ENCODE measurements at places on chromosomes 5 and 9. TPM values are rescaled to one million over a fixed set of nuclear protein-coding genes. Genes with fewer than 3 reads are reported as not detected.

LEAP2 gene
- 1.8 TPM for total RNA-seq

ASPN gene
- not detected for total RNA-seq

PCDHB3 gene
- total RNA-seq = 0.14 TPM

HAND1 gene
- total RNA-seq = not detected

IPO11 gene
- total RNA-seq = 18.0 TPM

ZNF883 gene
- not detected for total RNA-seq

SEPTIN8 gene
- 30.0 TPM for total RNA-seq

CD74 gene
- total RNA-seq = not detected

GRCh38 chr5:42636425-42636824 lies 120.2 kb upstream of the CCDC152 start:
- peak; percentile 5 for DNase-seq

DNA sequence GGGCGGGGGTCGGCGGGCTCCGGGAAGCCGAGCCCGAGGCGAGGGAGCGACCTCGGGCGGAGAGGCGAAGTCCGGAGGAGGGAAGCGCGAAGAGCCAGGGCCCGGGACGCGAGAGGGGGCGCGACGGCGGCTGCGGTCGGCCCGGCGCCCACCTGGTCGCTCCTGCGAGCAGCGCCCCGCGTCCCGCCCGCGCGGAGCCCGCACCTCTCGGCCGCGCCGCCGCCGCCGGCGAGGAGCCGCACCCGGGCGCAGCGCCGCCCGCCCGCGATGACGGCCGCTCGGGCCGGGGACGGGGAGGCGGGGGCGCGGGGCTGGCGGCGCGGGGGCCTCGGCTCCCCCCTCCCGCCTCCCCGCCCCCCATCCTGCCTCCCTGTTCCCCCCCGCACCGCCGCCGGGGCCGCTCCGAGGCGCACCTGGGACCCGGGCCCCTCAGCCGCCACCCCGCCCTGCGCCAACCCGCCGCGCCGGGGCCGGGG lies 2.6 kb downstream of the NR5A1 start:
- no peak for DNase-seq

DNA sequence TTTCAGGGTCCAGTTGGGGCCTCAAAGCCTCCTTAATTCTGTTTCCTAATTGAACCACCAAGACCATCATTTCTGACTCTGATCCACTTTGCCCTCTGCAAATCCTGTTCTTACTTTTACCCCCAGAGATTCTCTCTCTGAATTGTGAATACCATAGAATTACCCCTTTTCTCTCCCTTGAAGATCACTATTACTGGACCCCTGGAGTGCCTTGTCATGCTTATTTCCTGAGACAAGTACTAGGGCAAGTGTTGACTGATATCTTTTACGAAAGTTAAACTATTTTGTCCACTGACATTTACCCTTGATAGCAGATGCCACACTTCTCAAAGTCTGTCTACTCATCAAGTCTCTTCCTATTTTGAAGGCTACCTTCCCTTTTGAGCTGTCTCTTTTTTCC lies 246.9 kb upstream of the PTGER4 start:
- no peak for DNase-seq

- DNase-seq = no peak
Measured at GRCh38 chr5:79111387-79111959, at the start of gene BHMT. BHMT (plus strand) TSS chr5:79111809; CDS start chr5:79111886, 77 bp downstream.

GRCh38 chr5:172785429-172786088 lies 14.6 kb upstream of the DUSP1 start:
- no peak for DNase-seq

GRCh38 chr5:107661650-107662044 lies 9.1 kb downstream of the EFNA5 start:
- DNase-seq = no peak

DNA sequence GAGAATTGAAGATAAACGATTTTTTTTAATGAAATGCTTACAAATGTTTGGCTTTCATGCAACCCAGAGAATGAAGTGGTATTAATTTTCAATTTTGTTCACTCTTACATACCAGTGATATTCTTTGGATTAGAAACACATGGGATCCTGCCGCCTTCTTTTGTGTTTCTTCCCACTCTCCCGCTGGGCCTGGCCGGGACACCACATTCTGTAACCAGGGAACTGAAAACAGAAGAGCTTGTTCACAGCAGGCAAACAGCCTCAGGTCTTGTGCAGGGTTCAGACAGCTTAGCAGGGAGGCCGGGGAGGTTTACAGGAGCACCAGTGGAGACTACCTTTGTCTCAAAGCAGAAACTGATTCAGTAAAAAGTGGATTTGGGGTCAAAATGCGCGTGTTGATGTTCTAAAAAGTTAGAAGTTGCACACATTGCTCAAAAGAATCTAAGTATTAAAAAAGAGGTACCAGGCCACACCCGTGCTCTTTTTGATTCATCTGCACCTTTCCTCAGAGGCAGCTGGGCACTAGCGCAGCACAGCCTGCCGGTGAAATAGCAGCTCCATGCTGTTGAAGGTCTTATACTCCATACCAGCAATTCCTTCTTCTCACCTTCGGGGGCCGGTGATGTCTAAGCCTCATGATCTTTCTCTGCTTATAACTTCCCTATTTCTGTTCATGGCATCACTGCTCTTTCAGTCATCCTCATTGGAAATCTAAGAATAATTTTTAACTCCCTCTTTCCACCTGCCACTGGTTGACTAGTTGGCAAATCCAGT lies 67.1 kb downstream of the GRAMD2B start:
- no peak for DNase-seq

GRCh38 chr5:132764671-132765238 lies 12.3 kb downstream of the SEPTIN8 start:
- no peak for DNase-seq

DNA sequence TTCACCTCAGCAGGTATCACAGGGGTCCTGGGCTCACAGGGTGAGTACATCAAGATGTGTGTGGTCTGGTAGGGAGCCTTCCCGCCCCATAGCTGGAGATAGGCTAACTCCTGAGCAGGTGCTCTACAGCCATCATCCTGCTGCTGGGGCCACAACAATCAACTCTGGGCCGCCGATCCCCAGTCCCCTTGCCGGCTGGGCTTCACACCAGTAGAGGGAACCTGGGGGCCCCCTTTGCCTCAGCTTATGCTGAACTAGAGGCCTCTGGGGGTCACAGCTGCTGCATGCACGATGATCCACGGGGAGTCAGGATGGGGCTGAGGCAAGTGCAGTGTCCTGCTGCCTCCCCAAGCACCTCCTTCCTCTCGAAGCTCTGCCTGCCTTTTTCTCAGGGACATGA lies 46.5 kb downstream of the IRF1 start:
- no peak for DNase-seq

DNA sequence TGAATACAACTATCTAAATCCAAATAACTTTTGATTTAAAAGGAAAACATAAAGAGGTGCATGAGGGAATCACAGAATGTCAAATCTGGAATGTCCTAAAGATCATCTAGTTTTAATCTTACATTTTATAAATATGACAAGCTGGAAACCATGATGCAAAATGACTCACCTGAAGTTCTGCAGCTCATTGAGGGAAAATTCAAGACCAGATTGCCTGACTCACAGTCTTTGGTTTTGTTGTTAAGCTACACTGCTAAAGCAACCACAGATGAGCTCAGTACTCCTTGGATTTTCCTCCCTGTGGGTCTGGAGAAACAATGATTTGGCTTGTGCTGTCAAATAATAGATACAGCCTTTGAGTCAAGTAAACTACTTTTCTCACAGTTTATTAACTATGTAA lies 19.1 kb upstream of the EDIL3 start:
- DNase-seq = no peak

DNA sequence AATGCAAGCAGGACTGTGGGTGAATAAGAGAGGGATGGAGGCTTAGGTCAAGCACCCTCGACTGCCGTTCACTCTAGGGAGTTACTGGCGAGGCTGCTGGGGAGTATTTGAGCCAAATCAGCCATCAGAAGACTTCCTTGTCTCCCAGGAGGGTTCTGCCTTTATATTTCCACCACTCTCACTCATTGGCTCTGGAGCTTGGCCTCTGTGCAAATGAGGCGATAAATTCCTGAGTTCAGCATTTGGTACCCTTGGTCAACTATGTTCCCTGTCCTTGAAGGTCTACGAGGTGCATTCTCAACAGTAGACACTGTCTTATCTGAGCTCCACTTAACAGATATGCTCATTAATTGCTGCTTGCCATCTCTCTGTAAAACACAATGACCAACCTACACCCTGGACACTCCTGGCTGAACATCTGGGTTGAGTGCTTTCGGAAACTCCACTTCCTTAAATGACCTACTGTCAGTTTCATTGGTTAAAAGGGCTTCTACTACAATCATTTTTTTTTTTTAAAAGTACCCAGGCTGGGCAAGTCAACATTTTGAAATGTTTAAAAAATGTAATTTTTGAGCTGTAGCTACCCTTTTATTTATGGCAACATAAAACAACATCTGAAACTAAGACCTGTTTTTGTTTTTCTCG lies 153.2 kb downstream of the NTRK2 start:
- DNase-seq = no peak

DNA sequence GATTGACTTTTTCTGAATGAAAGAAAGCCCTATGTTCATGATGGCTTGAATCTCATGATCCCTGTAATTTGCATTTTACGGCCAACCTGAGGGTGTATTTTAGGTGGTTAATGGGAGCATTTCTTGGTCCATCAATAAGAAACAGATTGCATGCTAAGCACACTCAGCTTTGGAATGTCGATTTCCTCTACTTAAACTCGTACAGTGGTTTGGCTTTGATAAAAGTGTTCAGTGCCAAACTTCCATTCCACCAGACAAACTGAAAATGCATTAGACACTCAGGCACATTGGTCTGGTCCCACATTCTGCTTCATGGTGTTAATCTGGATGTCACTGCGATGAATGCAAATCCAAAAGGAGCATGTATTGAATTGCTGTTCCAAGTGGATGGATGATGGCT lies 77.0 kb downstream of the VCAN start:
- DNase-seq = no peak

- no peak for DNase-seq
Measured at GRCh38 chr9:87285183-87285850, 212.3 kb upstream of the DAPK1 start.

GRCh38 chr9:13481274-13481673 lies 201.8 kb upstream of the MPDZ start:
- no peak for DNase-seq

GRCh38 chr5:87784879-87785495 lies 372.3 kb upstream of the CCNH start:
- no peak for DNase-seq

- DNase-seq = no peak
Measured at GRCh38 chr5:167908606-167909005, 382.8 kb upstream of the WWC1 start.

GRCh38 chr9:130466537-130467217 lies 21.9 kb downstream of the ASS1 start:
- DNase-seq = no peak

DNA sequence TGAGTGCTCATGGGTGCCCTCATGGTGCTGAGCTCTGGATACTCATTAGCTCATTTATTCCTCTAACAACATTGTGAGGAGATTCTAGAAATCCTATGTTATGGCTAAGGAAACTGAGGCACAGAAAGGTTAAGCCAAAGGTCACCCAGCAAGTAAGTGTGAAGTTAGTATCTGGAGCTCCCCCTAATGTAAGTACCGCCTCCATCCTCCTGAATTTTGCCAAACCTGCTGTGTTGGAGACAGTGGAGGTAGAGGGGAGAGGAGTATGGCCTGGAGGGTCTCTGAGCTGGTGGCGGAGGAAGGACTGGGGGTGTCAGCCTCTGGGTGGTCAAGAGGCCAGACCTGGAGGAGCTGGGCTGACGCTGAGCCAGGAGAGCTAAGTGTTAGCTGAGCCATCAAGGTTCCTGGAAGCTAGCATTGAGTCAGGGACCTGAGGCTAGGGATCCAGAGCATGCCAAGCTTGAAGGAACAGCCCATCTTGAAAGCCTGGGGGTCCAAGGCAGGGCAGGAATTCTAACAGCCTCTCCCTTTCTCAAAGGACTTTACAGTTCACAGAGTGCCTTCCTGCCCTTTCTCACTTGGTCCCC lies 114.8 kb downstream of the RGS3 start:
- no peak for DNase-seq

Data from NCI-H460 (cell line).